ENCODE measurements at places on chromosomes 6 and 20.

- no peak for DNase-seq
Measured at GRCh38 chr20:63276956-63277355, 4.3 kb downstream of the ARFGAP1 start.

DNA sequence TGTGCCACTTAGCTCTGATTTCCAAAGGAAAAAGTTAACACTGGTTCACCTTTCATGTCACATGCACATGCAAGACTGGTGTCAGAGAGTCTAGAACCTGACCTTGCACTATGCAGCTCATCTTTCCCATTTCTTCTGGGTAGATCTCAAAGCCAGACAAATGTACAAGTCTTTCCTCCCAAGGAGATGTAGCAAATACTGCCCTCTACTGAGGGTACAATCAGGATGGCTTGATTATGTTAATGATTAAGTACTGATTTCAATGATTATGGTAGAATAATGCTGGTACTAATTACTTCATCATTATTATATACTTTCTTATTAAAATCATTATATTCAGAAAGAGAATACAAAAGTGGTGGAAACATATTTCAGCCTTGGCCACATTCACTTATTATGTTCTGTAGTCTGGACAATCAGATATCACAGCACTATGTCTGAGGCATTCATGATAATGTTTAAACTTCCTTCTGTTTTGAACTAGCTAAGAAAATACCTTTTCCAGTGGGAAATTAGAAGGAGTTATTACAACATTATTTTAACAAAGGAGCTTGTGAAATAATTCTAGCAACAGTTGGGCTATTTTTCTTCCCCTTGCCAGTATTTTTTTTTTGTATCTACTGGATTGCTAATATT is 68.5 kb upstream of the FOXO3 start:
- no peak for DNase-seq

DNA sequence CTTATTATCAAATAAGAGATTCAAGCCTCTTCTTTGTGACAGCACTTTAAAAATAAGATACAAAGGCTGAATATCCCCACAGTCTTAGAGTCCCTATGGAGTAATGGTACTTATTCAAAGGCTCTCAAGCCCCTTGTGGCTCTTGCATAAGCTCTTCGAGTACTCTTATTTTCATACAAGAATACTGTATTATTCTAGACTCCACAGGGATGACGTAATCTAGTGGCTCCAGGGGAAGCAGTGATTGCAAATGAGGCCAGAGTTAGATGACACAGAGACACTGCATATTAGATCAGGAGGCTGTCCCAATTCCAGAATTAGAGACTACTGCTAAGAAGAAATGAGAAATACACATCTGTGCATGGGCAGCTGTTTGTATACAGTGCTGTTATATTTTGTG is 1195.9 kb upstream of the MAP3K7 start:
- no peak for DNase-seq

GRCh38 chr20:17605131-17605660 is 35.3 kb downstream of the DSTN start:
- DNase-seq: no peak

GRCh38 chr20:15759594-15759993 is 813.7 kb downstream of the KIF16B start:
- DNase-seq: no peak

DNA sequence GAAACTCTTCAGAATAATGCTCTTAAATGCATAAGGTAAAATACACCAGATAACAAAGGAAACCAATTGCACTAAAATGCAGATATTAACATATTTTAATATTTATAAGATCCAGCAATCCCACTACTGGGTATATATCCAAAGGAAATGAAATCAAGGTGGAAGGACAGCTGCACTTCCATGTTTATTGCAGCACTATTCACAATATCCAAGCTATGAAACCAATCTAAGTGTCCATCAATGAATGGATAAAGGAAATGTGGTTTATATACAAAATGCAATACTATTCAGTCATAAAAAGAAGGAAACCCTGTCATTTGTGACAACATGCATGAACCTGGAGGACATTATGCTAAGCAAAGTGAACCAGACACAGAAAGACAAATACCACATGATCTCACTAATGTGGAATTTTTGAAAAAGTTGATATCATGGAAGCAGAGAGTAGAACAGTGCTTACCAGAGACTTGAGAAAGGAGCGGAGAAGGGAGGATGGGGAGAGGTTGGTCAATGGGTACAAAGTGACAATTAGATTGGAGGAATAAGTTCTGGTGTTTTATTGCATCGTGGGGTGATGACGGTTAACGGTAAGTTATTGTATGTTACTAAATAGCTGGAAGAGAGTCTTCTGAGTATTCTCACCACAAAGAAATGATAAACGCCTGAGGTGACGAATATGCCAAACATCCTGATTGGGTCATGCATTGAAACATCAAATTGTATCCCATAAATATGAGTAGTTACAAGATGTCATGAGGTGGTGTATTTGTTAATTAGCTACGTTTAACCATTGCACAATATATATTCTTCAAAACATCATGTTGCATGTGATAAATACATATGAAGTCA is 37.9 kb upstream of the RNF24 start:
- DNase-seq: no peak

- no peak for DNase-seq
Measured at GRCh38 chr6:89411145-89412070, 665 bp downstream of the RRAGD start.

GRCh38 chr6:9914951-9915350 is 499.9 kb downstream of the TFAP2A start:
- no peak for DNase-seq

DNA sequence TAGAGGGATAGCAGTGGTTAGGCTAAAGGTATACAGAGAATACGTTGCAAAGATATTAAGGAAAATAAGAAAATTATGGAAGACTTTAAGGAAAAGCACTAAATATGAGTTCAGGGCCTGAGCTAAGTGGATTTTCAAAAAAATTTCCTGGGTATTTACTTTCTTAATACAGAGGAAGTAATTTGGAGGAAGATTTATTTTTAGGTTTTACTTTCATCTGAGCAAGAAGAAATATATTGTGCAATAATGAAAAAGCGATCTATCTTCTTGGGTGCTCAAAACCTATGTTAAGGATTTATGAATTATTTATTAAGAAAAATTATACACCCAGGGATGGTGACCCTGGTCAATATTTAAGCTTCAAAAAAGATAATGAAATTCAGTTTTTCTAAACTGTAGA is 224.7 kb downstream of the PLCB1 start:
- no peak for DNase-seq

GRCh38 chr6:49856282-49856681 is 10.1 kb downstream of the CRISP1 start:
- DNase-seq: no peak

DNA sequence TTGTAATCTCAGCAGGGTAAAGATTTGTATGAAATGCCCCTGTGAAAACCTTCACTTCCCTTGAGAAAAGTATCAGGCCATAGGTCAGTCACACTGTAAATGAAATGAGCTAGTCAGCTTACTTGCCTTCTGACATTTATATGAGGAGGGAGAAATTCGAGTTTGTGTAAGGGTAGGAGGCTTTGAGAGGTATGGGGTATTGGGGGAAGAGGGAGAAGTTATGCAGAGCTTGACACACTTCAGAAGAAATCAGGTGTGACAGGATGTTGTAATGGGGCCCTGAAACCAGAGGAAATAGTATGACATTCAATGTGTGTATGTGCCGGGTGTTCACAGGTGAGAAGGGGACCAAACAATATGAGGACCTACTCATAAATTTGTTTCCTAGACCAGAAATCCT is 64.2 kb upstream of the CCN6 start:
- no peak for DNase-seq

DNA sequence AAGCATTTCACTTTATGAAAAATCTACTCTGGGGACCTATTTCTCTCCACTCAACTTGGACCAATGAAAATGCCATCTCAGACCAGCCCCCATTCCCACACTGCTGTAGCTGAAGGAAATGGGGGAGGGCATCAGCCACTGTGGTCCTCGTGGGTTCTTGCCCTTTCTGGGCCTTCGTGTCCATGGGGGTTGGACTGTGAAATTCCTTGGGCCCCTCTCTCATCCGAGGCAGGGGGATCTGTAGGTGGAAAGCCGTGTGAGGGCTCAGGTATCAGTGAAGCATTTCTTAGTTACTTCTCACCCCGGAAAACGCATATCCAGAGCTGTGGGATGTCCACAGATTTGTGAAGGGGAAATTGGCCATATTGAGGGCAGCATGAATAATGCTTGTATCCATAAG is 147.9 kb downstream of the CDC5L start:
- DNase-seq: no peak

DNA sequence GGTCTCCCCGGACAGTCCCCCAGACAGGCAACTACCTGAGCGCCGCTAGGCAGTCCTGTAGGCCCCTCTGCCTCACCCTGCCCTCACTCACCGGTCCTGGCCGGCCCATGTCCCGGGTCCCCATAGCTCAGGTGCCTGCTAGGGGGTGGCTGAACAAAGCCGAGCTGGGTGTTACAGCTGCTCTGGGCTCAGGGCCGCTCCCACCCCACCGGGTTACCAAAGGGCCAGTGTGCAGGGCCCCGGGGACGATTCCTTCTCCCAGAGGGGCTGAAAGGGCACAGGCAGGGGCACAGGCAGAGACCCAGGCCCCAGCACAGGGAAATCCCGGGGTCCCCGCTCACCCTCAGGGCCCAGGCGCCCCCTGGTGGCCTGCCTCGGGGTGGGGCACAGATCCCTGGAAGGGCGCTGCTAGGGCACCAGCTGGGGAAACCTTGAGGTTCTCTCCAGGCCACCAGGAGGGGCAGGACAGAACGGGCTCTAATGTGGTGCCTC is 118.4 kb downstream of the GRM4 start:
- DNase-seq: no peak

DNA sequence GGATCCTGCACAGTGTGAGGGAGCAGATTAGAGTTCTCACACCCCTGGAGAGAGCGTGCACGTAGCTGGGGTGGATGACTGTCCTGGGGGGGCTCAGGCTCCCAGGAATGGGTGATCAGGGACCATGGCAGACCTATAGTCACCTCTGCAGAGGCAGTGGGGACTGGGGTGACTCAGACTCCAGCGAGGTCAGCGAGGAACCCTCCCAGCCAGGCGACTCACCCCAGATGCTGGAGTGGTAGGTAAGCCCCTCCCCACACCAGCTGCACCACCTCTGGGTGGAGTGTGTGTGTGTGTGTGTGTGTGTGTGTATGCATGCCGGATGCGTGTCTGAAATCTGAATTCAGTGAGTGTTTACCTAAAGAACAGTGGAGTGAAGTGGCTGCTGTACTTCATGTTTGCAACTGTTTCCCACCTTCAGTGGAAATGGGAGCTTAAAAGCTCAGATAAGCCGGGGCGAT is 17.4 kb upstream of the GTSF1L start:
- DNase-seq: no peak

GRCh38 chr6:499617-500016 is 108.1 kb downstream of the IRF4 start:
- no peak for DNase-seq

DNA sequence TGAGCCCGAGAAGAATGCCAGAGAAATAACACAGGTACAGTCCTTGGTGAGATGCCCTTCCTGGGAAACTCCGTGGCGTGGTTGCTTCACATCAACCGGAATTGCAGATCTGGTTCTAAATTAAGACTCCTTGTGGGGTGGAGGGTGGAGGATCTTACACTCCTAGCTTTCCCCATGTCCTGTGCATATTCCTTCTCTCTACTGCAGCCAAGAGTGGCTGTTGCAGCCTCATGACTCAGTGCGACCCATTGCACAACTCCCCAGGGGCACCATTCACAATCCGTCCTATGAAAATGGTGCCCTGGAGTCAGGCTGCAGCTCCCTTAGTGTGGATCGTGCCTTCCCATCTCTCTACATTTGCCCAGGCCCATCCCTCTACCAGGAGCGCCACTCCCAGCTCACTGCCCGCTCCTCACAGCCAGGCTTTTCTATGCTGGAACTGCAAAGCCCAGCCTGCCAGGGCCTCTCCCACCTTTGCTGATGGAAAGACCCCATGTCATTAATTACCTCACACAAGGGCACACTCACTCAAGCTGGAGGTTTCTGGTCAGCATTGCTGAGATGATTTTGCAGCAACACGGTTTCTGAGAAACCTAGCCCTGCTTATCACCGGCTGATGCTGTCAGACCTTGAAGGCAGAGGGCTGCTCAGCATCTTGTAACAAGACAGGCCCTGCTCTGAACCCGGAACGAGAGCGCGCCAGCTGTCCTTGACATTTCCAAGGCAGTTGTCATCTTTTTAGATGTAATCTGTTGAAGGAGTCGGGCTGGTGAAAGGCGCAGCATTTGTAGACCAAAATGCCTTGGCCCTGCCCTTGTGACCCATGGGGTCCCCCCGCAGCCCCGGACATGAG is 39.7 kb downstream of the SIRPA start:
- no peak for DNase-seq

GRCh38 chr6:110295451-110296165 is 62.5 kb downstream of the METTL24 start:
- no peak for DNase-seq

DNA sequence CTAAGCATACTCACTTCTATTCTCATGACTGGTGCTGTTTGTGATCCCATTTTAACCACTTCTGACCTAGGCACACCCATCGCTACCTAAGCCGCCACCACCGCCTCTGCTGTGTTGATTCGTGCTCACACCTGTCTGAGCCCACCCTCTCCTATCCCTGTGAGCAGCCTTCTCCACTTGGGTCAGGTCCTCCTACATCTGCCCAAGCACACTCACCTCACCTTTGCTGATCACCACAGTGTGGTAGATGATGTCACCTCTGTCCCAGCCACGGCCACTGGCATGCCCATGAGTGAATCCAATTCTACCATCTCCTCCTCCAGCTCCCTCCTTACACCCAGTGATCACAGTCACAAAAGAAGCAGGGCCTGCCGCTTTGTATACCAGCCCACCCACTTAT is 20.8 kb downstream of the MUC22 start:
- no peak for DNase-seq

DNA sequence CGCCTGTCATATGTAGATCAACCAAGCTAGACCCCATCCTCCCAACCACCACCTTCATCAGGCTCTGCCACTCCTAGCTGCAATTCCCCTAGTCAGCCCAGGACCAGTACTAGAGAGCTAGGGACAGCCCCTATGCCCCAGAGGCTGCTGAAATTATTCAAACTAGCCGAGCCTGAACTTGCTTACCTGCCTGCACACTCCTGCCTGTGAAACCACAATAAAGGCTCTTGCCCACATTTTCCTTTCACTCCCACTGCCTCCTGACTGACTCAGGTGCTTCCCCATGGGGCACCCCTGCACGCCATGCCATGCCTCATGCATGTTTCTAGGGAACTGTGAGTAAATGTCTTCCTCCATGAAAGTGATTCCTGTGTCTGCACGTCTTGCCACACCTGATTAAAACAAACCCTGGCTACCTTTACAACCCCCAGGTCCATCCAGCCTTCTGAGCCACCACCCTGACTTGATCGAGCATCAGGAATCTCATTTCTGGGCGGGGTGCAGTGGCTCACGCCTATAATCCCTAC is 66.5 kb upstream of the IER3 start:
- DNase-seq: no peak

GRCh38 chr20:8670893-8671215 is 398.0 kb upstream of the PLCB4 start:
- DNase-seq: no peak

Data from cortex of kidney (tissue), 1 donor.